ENCODE measurements at places on chromosomes 5 and 9.

DNA sequence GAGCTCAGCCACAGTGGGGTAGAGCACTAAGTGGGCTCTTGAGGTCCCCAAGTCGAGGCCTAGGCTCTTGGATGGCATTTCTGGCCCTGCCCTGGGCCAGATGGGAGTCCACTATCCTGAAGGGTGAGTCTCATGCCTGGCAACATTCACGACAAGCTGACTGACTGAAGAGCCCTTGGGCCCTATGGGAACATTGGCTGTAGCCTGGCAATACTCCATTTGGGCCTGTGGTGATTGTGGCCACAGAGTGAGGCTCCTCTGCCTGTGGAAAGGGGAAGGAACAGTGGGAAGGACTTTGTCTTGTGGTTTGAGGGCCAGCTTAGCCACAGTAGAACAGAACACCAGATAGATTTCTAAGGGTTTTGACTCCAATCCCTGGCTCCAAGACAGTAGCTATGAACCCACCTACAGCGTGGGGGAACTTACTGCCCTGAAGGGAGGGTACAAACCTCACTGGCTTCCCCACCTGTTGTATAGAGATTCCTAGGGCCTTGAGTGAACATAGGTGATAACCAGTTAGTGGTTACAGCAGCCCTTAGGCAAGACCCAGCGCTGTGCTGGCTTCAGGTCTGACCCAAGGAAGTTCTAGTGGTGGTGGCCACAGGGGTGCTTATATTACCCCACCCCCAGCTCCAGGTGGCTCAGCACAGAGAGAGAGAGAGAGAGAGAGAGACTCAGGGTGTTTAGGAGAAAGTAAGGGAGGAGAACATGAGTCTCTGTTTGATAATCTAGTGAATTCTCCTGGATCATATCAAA is 72.4 kb downstream of the KIAA0825 start:
- no peak for DNase-seq

GRCh38 chr5:173293817-173294672 is 34.2 kb downstream of the STC2 start:
- peak; percentile 84 for DNase-seq

DNA sequence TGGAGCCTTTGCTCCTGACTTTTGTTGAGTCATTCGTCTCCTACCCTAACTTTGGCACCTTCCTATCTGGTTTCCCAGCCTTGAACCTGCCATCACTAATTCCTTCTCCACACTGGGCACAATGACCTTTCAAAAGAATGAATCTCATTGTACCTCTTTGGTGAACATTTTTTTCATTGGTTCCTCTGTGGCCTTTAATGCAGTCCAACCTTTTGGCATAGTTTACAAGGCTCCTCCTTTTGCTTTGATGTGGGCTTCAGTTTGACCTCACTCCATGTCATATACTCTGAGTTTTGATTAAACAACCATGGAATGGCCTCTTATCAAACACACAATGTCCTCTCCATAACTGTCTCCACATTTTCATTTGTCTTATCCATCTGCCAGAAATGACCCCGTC is 14.5 kb upstream of the ROPN1L start:
- no peak for DNase-seq

DNA sequence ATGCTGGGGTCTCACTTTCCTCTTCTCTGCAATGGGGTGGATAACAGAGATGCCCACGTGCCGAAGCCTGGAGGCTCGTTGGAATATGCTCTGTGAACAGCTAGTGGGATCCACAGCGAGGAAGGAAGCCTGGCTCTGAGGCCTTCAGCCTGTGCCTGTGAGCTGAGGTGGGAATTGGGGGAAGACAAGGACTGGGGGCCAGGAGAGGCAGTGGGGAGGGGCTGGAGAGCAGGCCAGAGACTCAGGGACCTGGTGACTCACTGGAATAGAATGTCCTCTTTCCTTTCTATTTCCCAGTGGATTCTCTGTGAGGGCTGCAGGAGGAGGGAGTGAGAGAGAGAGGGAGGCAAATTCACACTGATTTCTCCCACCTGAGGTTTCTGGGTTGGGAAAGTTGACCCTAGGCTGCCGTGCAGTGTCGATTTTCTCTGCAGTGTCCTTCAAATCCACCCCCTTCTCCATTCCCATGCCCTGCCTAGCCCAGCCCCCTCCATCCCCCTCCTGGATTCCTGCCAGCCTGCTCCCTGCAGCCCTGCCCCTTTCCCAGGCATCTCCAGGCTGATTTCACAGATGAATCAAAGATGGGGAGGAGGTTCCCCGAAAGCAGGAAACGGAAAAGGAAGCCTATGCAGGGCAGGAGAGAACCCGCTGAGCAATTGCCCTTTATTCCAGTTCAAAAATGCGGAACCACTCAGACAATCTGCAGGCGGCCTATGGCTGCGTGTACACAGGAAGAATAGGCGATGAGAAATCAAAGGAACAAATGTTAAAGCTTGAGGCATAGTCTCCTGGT is 1.4 kb upstream of the SPAAR start:
- DNase-seq = peak; percentile 33

- DNase-seq = no peak
Observed at GRCh38 chr5:14595189-14595588, 13.6 kb downstream of the OTULINL start.

DNA sequence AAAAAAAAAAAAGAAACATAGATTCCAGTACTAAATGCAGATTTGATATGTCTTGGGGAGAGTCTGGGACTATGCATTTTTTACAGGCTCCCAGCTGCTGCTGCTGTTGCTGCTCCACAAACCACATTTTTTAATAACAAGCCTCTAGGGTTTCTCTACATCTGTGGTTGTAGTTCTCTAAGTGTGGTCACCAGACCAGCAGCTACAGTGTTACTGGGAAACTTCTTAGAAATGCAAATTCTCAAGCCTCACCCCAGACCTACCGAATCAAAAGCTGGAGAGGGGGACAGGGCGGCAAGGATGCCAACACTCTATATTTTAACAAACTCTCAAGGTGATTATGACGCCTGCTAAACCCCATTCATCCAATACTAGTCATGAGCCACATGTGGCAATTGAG is 293.4 kb upstream of the PTGER4 start:
- no peak for DNase-seq

- no peak for DNase-seq
Observed at GRCh38 chr5:115624994-115625393, 842 bp downstream of the TMED7 start.

- DNase-seq = peak; percentile 91
Observed at GRCh38 chr9:116156621-116157314, 3.2 kb downstream of the PAPPA start.

DNA sequence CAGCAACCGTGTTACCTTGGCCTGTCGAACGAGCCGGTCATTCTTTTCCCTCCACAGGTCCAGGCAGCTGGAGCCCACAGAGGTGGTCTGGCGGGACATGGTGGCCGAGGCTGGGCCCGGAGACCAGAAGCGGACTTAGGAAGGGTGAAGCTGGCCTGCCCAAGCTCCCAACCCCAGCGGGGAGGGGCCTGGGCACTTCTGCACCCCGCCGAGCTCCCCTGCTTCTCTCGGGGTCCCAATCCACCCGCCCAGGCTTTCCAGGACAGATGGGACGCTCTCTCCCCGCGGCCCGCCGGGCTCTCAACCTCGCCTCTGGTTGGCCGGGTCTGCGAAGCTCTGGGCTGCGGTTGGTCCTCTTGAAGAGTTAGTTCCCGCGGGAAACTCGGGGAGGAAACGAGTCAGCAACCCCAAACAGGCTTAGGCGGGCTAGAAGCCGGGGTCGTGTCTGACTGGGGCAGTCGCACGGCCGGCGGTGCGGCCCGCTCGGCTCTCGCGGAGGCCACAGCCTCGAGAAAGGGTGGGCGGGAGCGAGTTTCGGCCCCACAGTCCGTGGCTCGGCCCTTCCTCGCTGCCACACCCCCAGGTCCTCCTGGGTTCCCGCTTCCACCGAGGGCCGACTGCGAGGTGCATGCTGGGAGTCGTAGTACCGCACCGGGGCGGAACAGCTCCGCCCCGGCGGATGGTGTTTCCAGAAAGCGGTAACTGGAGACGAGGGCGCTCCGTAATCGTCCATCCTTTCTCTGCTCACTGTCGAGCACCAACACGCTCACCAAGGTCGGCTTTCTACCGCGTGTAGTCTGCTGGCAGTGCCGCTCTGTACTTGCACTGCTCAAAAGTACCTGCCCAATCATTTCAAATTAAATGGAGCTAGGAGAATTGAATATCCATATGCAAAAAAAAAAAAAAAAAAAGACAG is at the start of gene FANCG:
FANCG (minus strand) TSS at position 517 of the 916 bp plus-strand sequence; CDS start at position 99, 418 bp downstream.
- DNase-seq = peak; percentile 89

DNA sequence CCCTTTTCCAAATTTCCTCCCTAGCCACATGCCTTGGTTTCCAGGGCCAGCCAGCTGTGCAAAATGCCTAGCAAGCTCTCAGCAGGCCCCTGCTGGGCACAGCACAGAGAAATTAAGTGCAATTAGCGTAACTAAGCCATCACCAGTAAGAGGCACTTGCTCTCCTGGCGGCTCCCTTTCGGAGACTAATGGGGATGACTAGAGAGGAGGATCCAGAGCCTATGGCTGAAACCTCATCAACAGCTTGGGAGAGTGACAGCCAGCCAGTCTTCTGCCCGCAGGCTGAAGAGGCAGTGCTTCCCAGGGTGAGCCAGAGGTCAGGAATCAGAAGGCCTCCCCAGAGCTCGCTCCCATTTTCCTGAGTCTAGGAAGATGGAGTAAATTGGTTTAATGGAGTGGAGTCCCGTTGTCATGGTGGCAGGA is 108.4 kb downstream of the KCNIP1 start:
- DNase-seq = peak; percentile 49

DNA sequence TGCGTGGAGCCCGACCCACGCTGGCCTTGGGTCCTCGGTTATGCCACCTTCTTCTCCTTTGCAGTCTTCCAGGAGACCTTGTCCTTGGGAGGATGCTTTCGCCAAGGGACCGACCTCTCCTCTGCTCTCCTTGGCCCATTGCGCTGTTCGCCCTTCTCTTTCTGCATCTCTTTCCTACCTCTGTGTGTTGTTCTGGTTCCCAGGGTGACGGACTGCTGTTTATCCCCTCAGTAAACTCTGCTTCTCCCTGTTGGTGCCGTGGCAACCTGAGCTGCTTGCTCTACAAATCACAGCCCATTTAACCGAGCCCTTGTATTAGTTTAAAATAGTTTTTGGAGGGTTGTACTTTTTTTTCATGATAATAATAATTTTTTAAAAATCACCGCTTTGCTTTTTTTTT is 97.9 kb downstream of the DAPK1 start:
- peak; percentile 22 for DNase-seq

GRCh38 chr5:168899673-168900072 is 320.5 kb upstream of the PANK3 start:
- no peak for DNase-seq

DNA sequence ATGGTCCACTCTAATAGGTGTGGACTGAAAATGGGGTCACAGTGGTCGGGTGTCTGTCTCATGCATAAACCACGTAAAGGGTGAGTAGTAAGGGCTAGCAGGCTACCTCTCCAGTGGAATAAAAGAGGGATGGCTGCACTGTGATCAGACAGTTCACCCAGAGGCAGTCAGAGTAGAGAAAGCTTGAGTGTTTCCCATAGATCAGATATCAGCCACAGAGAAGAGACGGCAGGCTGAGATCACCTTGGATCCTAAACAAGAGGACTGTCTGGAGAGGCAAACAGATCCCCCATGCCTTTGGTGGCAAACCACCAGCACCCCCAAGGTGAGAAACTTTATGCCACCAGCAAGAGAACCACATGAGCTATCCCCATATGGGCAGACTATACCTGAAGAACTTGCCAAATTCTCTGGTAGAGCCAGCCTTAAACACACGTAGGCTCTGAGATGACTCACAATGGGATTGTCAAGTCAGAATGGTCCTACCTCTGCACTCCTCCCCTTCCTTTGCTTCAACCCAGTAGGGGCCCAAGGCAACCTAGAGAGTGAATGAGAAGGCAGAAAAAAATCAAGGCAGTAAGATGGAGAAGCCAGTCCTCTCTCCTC is 205.2 kb upstream of the MAP3K1 start:
- DNase-seq = no peak

DNA sequence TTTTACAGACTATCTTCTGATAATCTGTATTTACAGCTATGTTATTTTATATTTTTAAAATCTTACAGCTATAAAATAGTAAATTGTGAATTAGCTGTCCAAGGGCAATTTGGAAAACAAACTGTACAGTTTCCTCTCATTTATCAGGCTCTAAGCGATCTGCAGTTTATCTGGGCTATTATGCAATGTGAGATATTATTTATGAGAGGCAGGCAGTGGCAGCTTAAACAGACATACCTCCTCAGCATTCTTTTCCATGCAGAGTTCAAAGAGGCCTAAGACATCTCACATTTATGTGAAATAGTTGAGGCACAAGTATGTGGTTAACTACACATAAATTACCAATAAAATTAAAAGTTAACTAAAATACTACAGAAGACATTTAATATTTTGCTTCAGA is 10.2 kb downstream of the NIPSNAP3B start:
- DNase-seq = no peak

DNA sequence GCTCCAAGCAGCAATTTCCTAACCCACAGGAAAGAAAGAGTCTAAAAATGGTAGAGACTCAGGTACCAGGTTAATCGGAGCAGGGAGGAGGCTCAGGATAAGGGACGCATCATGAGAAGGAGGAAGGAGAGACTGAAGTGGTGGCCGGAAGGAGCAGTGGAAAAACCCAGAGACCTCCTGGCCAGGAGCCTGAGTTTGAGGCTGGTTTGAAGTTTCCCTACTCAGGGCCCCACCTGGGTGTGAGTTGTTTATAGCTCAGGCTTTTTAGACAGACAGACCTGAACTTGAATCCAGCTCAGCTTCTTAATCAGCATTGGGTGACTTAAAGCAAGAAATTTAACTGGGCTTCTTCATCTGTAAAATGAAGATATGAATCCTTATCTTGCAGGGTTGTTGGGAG is 11.9 kb upstream of the AQP7 start:
- no peak for DNase-seq

DNA sequence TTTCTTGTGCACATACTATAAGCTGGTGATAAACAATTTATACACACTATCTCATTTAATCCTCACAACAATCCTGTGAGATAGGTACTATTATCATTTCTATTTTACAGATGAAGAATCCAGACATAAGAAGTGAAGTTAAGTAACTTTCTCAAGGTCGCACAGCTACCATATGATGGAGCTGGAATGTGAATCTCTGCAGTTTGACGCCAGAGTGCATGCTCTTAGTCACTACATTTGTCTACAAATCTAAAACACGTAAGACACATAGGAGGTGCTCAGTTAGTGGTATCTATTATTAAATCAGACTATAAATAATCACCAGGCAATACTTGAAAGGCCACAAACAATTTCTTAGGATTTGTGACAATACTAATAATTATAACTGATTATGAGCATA is 45.0 kb upstream of the CDKN2B start:
- no peak for DNase-seq

- no peak for DNase-seq
Observed at GRCh38 chr9:89304834-89305188, 6.2 kb upstream of the CKS2 start.
